Activated naive CD8-positive, alpha-beta T cell treated with anti-CD3 and anti-CD28 coated beads, Interleukin-2, amount 10 ng/mL, durations not matched to agents 7 days and 5 days (primary cell): ENCODE measurements at places on chromosomes 1 and 21. TPM values are rescaled to one million over a fixed set of nuclear protein-coding genes. Genes with fewer than 3 reads are reported as not detected.

DNA sequence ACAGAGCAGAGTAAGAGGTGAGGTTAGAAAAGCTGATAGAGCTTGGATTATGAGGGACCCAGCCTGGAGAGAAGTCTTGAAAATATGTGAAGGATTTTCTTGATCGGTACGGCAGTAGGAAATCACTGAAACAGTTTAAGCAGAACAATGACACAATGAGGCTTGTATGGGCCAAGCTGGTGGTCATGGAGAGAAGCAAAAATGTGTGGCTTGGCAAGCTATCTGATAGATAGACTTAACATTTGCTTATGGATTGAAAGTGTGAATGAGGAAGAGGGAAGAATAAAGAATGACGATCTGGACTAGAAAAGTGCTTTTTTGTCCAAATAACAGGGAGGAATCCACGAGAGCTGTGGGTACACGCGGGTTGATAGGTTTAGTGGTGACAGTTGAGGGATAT is 15.4 kb upstream of the XPR1 start:
- DNase-seq = no peak

DNA sequence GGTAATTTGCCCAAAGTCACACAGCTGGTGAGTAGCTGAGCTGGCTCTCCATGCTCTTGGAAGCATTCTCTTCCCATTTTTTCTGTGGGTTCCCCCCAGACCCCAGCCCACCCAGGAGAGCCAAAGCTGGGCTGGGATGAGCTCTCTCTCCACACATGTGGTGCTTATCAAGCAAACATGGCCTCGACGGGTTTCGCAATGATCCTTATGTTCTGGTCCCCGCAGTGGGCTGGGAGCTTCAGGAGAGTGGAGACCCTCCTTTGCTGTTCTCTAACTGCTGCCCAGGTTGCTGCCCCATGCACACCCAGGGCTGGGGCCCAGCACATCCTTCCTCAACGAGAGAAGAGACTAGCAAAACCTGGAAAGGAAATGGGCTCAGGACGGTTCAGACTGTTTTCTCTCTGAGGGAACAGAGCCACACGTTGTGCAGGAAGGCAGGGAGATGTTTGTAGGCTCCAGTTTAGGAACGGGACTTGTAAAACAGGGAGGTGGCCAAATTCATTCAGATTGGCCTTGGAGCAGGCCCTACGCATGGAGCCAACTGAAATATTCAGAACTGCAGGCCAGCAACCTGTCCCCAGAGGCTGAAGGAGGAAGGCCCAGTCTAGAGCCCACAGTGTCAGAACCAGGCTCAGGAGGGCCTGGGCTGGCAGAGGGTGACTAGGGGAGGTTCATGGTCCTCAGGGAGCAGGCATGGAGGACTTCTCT is 27.2 kb upstream of the CSF1 start:
- DNase-seq = no peak

GRCh38 chr1:235809688-235810397 is 56.9 kb downstream of the LYST start:
- DNase-seq = no peak

The C1QC gene
- total RNA-seq = 1.3 TPM

The ARHGAP29 gene
- total RNA-seq = not detected

DNA sequence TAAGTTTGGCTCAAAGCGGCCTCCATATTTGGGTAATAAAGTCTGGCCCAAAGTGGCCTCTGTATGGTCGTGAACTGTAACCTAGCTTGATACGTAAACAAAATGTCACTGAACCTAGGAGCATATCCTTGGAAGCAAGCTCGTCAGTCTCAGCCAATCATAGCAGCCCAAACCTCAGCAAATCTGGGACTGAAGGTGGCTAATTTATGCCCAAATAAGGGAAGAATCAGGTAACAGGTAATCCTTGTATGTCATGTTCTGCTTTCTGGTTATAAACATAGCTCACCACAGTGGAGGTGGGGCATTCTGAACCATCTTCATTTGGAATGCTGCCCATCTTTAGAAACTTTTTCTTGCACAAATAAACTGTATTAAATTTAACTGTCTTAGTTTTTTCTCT is 281.1 kb downstream of the TTLL7 start:
- DNase-seq = no peak

DNA sequence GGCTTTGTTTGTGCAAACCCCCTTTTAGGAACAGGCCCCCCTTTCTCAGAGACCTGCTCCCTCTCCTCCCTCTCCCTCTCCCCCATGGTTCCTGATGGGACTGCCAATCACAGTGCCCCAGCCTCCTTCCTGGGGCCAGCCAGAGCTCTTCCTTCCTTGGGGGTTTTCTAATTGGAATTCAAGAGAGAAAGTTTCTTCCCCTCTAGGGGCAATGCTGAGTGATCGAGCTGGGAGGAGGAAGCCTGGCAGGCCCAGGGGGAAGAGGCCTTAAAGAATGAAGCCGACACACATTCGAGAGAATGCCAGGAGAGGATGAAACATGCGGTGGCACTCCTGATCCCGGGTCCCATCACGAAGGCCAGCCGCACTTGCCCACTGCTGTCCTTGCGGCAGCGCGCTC is 21.3 kb upstream of the COL16A1 start:
- no peak for DNase-seq

The C1QTNF12 gene
- total RNA-seq = 4.4 TPM

The DNASE2B gene
- total RNA-seq = not detected

The LCE2C gene
- not detected for total RNA-seq

DNA sequence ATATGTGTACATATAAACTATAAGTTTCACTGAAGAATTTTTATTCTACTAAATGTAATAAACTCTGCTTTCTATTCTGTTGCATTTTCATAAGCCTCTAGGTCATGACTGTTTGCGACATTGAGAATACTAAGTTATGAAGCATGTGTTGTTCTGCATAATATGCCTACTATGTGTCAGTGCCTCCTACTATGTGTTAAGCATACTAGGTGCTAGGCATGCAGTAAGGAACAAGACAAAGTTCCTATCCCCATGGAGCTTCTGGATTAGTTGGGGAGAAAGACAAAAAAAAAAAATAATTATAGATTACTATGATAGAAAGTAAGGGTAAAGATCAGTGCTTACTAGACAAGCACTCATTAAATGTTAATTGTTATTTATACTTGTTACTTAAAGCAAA is 1.3 kb downstream of the SDCCAG8 start:
- DNase-seq = no peak

GRCh38 chr1:232481091-232481490 is 148.8 kb downstream of the SIPA1L2 start:
- no peak for DNase-seq

DNA sequence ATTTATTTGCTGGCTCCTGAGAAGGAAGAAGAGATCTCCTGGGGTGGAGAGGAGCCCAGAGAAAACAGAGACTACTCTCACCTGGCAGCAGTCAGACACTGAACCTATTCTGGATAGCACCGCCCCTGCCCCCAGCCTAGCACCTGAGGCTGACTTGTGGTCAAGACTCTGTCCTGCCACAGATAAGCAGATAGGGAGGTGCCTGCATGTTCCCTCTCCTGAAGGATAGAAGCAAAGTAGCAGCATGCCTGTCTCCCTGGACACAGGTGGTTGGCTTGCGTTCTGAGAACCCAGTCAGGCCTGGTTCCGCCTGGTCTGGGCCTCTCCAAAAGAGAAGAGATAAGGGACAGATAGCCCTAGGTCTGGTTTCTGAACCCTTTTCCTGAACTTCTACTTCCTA is 1.3 kb upstream of the EFNA3 start:
- no peak for DNase-seq

The TMEM51 gene
- 0.57 TPM for total RNA-seq

The FAM110D gene
- total RNA-seq = not detected

GRCh38 chr1:20148571-20149500 is 9.7 kb downstream of the PLA2G2F start:
- DNase-seq = no peak

GRCh38 chr21:15567191-15567590 is 162.6 kb upstream of the USP25 start:
- no peak for DNase-seq

DNA sequence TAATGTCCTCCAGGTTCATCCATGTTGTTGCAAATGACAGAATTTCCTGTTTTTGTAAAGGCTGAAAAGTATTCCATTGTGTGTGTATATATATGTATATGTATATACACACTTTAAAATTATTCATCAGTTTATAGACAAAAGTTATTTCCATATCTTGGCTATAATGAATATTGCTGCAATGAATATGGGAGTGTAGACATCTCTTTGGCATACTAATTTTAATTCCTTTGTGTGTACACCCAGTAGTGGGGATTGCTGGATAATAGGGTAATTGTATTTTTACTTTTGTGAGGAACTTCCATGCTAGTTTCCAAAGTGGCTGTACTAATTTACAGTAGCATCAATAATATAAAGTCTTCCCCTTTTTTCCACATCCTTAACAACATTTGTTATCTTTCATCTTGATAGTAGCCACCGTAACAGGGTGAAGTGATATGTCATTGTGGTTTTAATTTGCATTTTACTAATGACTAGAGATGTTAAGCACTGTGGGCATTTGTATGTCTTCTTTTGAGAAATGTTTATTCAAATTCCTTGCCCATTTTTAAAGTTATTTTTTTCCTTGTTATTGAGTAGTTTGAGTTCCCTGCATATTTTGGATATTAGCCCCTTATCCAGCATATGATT is 243.0 kb downstream of the PDE4B start:
- DNase-seq = no peak
